NCI-H524 (cell line): ENCODE measurements at places on chromosomes 13 and 19.

- no peak for DNase-seq
Measured at GRCh38 chr19:11168568-11168967, 13.0 kb upstream of the SPC24 start.

DNA sequence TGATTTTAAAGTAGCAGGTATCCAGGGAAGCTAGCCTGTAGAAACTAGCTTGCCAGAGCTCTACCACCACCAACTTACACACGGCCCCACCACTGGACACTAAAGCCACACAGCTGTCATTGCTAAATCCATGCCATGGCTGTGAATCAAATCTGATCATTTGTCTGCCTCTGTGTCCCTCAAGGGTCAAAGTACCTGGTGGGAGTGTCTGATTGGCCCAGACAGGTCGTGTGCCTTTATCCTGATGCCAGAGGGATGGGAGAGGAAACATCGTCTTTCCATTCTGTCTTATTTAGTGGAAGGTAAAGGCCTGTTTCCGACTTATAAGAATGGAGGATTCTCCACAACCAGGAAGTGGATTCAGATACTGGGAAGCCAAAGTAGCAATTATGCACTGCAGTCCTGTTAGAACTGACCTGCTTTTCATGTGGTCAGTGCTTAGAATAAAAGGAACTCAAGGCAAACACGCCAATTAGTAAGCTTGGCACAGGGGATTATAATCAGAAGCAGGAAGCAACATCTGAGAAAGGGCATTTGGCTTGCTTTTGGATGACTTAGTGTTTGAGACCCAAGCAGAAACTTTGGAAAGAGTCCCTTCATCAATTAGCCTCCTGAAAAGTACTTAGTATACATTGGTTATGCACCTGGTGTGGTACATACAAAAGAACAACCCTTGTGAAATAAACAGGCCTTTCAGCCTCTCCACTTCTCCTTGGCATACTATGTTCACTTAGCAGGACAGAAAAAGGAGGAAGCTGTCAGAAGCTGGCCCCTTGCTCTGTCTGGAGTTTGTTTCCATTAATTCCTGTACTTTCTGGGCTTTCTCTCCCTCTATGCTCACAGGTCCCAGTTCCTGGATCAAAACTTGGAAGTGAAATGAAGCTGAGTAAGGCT, 192.4 kb downstream of the NUFIP1 start:
- no peak for DNase-seq

DNA sequence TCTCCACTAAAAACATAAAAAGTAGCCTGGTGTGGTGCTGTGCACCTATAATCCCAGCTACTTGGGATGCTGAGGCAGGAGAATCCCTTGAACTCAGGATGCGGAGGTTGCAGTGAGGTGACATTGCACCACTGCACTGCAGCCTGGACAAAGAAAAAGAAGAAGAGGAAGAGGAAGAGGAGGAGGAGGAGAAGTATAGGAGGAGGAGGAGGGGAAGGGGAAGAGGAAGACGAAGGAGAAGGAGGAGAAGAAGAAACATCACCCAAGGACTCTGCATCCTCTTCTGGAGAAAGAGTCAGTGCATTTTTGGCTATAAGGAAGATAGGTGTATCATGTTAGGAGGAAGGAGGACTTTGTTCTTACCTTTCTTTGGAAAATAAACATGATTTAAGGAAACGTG, 13.0 kb upstream of the FPR3 start:
- no peak for DNase-seq

DNA sequence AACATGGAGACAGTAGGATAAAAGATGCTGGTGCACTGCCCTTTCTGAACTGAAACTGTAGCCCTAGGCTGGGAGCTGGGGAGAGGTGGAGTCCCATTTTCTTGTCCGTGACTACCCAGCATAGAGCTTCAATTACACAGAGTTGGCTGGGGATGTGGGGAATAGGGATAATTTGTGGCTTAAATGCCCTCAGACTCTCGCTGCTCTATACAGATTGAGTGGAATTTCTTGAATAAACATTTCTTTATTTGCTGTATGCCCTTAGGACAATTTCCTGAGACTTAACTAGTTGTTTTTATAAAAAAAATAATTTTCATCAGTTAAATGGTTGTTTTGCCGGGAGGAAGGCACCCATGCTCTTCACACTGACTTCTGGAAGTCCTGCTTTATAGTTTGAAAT, 7.2 kb downstream of the IGFL2 start:
- no peak for DNase-seq

DNA sequence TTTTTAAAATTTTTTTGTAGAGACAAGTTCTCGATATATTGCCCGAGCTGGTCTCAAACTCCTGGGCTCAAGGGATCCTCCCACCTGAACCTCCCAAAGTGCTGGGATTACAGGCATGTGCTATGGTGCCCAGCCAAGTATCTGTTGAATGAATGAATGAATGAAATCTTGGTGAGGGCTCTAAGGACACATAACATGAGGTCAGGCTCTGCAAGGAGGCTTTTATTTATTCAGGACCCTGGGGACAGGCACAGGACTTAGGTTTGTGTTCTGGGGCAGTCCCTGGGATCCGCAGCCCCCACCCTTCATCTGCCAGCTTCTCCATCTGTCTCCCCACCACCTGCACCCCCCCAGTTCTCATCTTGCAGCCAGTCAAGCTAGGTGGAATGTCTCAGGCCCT, 4.6 kb downstream of the PTGIR start:
- DNase-seq: no peak

GRCh38 chr13:42086582-42086981, 38.1 kb downstream of the DGKH start:
- no peak for DNase-seq

- DNase-seq: no peak
Measured at GRCh38 chr13:65470781-65471180, 1759.4 kb downstream of the PCDH9 start.

DNA sequence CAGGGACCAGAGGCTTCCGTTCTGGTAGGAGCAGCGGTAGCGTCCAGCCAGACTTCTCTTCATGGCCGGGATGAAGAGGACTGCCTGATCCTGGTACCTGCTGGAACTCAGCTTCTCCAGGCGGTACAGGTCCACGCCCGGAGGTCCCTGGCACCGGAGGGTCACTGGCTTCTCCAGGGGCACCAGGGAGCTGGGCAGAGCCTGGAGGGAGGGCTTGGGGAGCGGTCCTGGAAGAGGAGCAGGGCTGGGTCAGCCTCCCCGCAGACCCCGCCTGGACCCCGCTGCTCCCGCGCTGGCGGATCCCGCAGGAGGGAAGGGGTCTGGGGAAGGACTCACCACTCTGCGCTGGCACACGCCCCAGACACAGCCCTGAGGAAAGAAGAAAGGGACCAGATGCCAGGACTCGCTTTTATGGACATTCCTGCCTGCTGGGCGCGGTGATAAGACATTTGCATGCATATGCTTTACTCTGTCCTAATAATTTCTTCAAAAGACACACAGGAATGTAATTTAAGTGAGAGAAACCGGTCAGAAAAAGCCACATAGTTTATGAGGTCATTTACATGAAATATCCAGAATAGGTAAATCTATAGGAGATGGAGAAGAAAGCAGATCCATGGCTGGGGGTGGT, 5.8 kb downstream of the GP6 start:
- DNase-seq: no peak

DNA sequence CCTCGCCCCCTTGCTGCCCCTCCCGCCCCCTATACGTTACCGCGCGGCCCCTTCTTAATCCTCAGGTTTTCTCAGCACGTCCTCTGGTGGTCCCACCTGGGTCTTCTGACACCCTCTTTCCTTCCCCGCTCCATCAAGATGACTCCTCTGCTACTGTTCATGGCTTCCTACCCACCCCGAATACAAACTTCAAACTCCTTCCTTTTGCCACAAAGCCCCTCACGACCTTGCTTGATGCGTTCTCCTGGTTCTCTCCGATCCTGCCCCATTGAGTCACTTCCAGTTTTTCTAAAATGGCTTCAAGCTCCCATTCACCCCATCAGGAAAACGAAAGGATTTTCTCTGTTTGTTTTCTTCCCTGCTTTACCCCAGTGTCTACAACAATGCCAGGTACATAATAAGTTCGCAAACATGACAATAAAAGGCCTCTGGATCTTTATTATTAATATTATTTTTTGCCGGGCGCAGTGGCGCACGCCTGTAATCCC, 734 bp upstream of the SERTAD3 start:
- no peak for DNase-seq

DNA sequence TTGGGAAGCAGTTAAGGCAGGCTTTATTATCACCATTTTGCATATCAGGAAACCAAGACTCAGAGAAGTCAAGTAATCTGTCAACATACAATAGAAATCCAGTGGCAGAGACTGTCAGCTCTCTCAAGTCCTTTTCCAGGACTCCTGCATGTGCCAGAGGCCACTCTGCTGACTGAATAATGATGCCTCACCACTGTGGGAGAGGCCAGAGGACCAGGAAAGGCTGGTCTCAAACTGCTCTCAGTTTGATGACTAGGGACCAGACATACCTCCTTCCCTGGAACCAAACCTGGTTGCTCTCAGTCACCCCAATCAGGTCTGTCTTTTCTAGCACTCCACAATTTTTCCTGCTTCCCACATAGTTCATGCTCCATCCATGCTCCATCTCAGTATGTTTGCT, 8.0 kb downstream of the RNASEH2B start:
- DNase-seq: no peak

DNA sequence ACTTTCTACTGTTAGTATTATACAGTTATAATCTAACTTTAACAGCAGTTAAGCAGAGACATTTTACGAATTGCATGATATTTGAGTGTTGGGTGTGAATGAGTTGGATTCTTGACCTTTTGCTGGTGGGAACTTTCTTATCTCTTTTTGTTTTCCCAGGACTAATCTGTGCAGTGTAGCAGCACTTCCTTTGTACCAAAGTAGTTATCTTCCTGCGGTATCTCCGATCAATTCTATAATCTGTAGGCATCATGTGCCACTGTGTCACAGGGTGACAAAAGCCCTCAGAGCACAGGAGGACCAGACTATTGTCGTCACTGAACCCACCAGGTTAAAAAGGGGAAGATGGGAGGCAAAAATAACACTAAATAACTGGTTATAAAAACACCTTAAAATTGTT, 823.5 kb downstream of the GPC5 start:
- DNase-seq: no peak

- DNase-seq: no peak
Measured at GRCh38 chr13:31614073-31614472, 125.3 kb upstream of the RXFP2 start.

DNA sequence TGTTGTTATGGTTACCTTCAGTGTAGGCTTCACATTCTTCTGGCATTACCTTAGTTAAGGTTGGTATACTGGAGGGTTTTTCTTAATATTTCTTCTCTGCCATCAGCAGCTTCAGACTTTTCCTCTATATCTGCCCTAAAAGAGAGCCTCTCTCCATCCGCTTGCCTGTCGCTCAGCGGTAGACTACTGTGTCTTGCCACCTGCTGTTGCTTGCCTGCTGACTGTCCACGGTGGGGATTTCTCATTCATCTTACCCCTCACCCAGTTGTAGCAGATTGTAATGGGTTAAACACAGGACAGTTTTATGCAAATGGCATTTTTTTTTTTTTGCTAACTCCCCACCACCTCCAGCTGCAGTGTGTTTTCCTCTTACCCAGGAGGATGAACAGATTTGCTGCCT, 577.2 kb downstream of the SLITRK5 start:
- DNase-seq: no peak

- DNase-seq: no peak
Measured at GRCh38 chr19:28196961-28197360, 1016.0 kb downstream of the UQCRFS1 start.

GRCh38 chr13:48162217-48162616, 67.3 kb upstream of the MED4 start:
- DNase-seq: no peak

DNA sequence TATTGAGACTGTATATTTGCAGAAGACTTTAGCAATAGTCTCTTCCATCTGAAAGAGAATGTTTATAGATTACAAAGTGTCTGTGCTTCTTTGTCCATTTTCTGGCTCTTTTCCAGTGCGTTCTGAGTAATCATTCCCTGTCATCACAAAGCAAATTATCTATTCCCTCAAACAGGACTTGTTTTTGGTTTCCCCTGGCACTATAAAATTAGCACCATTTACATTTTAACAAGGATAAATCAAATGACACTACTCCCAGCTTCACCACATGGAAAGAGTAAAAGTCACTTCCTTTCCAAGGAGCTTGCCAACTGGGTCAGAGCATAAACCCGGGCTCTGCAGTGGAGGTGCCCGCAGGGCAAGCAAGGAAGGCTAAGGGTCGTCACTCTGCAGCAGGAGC, 88.1 kb downstream of the SHISA2 start:
- no peak for DNase-seq

DNA sequence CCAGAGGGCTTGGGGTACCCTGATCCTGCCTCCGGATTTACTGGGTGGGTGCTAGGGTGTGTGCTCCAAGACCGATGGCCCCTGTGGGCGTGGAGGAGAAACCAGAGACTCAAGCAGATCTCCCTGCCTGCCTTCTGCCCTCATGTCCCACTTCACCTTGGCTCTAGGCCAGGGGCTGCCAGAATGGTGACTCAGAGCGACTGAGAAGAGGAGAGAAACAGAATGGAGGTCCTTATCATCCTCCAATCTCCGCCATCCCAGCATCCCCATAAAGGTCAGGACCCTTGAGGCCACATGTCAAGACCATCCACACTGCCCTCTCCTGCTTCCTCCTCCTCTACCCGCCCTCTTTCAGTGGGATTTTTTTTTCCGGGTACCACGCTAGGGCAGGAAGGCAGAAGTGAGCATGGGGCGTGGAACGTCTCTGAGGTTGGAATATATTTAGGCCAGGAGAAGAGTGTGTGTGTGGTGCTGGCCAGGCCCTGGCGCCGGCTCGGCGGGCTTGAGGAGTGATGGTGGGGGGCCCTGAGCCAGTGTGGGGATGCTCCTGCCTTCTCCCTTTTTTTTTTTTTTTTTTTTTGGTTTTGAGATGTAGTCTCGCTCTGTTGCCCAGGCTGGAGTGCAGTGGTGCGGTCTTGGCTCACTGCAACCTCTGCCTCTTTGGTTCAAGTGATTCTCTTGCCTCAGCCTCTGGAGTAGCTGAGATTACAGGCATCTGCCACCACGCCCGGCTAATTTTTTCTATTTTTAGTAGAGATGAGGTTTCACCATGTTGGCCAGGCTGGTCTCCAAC, 22.3 kb downstream of the IER2 start:
- DNase-seq: peak; percentile 48

- no peak for DNase-seq
Measured at GRCh38 chr19:7655581-7655980, 13.3 kb upstream of the RETN start.
